ENCODE measurements at places on chromosomes 12 and 14. TPM values are rescaled to one million over a fixed set of nuclear protein-coding genes. Genes with fewer than 3 reads are reported as not detected.

GRCh38 chr12:110042264-110042663, 6.1 kb downstream of the C12orf76 start:
- no peak for DNase-seq

- DNase-seq = no peak
These were observed 314 bp upstream of the HOTAIR start for GRCh38 chr12:53975064-53975471.

DNA sequence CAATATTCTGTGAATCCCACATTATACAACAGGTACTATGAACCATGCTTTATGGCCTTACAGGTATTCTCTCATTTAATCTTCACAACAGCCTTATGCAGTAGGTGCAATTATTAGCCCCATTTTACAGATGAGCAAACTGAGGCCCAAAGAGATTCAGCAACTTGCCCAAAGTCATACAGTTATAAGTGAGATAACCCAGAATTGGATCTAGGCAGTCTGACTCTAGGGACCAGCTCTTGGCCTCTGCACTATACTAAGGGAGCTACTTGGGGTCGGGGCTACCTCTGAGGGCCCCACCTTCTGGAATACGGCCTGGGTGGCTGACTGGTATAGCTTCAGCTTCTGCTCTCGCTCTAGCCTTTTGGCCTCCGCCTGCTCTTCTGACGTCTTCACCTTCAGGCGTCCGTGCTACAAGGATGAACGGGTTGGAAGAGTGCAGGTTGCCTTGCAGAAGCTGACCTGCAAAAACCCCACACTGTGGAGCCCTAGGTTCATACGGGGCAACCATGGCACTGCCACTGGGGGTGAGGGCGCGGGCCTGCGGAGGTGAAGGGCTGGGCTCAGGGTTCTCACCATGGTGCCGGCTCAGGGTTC, 762 bp downstream of the RABGGTA start:
- DNase-seq = no peak

- no peak for DNase-seq
These were observed 2.6 kb downstream of the TAS2R14 start for GRCh38 chr12:10936506-10936905.

DNA sequence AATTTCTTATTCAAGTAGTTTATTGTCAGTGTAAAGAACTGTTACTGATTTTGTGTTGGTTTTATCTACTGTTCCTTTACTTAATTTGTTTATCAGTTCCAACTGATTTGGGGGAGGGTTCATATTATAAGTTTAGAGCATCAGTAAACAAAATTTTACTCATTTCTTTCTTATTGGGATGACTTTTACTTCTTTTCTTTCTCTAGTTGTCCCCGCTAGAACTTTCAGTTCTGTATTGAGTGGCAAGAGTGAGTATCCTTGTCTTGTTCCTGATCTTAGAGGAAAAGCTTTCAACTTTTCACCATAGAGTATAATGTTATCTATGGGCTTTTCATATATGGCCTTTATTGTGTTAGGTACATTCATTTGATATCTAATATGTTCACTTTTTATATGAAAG, 584.1 kb downstream of the LRFN5 start:
- no peak for DNase-seq

AGAP2 gene
- 1.5 TPM for polyA plus RNA-seq

DNA sequence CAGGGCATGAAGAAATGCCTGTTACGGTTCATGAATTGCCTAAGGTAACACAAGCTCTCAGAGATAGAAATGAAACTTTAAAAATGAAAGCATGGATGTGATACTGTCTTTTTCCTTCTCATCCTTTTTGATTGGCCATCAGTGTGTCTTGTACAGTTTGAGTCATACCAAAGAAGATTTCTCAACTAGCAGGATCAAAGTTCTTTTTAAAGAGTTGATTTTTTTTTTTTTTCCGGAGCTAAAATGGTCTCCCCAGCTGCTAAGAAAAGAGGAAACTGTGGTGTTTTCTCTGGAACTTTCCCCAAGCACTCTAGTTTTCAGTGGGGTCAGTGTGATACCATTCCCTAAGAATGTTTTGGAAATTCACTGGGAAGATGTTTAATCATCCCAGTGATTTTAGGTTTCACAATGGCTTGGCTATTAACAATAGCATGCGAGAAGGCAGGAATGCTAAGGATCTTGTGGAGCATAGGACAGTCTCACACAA, 105.0 kb downstream of the ETNK1 start:
- DNase-seq = no peak

KRT71 gene
- polyA plus RNA-seq = not detected

DNA sequence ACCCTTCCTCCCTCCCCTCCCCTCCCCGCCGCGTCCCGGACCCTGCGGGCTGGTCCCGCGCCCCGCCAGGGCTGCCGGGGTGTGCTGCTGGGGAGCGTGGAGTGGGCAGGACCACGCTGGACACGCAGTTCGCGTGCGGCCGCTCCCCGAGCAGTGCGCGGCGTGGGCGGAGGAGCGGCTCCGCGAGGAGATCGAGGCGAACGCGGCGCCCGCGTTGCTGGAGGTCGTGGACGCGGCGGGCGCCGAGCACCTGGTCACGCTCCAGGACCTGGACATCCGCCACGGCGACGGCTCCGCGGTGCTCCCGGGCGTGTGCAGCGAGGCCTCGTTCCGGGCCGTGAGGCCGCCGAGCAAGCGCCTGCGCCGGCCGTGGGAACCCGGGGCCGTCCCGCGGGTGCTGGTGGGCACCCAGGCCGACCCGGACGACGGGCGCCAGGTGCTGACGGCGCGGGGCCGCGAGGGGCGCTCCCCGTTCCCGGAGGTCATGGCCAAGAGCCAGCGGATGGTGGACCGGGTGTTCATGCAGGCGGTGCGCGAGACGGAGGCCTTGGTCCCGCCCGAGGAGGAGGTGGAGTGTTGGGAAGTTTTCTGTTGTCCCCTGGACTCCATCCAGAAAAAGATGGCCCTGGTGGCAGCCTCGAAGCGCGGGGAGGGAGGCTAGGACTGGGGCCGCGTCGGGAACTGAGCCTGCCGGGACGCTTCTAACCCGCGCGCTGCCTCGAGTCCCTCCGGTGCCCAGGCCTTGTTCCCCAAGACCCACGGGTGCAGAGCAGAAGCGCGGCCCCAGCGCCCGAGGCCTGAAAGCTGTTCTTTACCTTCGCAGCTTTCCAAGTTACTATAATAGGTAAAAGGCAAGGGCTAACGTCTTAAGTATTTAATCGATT, 54.7 kb upstream of the EIF5 start:
- no peak for DNase-seq

EXD2 gene
- polyA plus RNA-seq = 34.8 TPM
